Smooth muscle cell of the coronary artery (primary cell): ENCODE measurements at places on chromosomes 13 and 19. TPM values are rescaled to one million over a fixed set of nuclear protein-coding genes. Genes with fewer than 3 reads are reported as not detected.

Gene ZNF418
- total RNA-seq, result 5.1 and 12.8 TPM in 2 replicates

Gene NPAS1
- total RNA-seq, result 0.12 and 1.1 TPM in 2 replicates

Gene SELENOV
- not detected in 2 replicates for total RNA-seq

Gene ZIK1
- total RNA-seq, result 4.6 and 11.3 TPM in 2 replicates

Gene ICAM1
- total RNA-seq, result 7.5 and 20.7 TPM in 2 replicates

Gene DAND5
- 0.08 TPM in 1 of 2 replicates, not detected in the other for total RNA-seq

Gene JUNB
- 33.2 and 138 TPM in 2 replicates for total RNA-seq
